NCI-H1694 treated with DMSO at 0.1 percent for 48 hours (cell line): ENCODE measurements at places on chromosomes 6 and 20.

GRCh38 chr6:164753517-164753916 is 555.9 kb downstream of the C6orf118 start:
- no peak for DNase-seq

GRCh38 chr20:57657535-57658446 is 37.6 kb upstream of the ZBP1 start:
- no peak for DNase-seq

- DNase-seq: no peak
Observed at GRCh38 chr6:152078001-152078400, 270.5 kb downstream of the ESR1 start.

GRCh38 chr20:20606050-20606449 is 106.4 kb downstream of the RALGAPA2 start:
- DNase-seq: no peak

DNA sequence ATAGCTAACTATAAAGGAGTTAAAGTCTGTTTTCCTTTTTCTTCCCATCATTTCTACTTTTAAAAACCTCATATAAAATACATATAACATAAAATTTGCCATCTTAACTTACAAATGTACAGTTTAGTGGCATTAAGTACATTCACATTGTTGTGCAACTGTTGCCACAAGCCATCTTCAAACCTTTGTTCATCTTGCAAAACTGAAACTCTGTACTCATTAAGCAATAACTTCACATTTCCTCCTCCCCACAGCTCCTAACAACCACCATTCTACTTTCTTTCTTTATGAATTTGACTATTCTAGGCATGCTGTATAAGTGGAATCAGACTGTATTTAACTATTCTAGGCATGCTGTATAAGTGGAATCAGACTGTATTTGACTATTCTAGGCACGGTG is 4.5 kb downstream of the CCDC170 start:
- DNase-seq: no peak

DNA sequence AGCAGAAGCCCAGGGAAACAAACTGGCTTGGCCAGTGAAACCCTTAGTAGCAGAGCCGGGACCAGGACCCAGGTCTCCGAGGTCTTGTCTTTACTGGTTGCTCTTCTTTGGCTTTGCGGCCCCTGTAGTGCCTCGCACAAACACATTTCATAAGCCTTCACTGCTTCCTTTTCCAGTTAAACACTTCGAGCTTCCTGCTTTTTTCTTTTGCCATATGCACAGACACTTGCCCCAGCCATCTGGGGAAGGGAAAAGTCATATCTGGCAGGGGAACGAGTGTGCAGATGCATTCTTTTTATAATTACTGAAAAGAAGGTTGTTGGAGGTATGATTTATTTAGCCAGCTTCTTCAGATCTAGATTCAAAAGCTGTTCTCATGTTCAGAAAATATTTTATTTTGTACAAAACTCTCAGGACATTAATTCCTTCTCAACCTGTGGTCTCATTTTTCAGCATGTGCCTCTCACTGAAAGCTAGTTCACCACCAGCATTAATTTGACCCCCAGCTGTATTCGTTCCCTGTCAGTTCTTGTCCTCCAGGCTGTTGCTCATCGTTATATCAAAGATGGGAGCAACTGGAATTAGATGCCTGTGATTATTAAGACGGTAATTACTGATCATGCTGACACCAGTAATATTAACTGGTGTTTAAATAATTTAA is 19.2 kb downstream of the KLHL32 start:
- DNase-seq: peak; percentile 30

DNA sequence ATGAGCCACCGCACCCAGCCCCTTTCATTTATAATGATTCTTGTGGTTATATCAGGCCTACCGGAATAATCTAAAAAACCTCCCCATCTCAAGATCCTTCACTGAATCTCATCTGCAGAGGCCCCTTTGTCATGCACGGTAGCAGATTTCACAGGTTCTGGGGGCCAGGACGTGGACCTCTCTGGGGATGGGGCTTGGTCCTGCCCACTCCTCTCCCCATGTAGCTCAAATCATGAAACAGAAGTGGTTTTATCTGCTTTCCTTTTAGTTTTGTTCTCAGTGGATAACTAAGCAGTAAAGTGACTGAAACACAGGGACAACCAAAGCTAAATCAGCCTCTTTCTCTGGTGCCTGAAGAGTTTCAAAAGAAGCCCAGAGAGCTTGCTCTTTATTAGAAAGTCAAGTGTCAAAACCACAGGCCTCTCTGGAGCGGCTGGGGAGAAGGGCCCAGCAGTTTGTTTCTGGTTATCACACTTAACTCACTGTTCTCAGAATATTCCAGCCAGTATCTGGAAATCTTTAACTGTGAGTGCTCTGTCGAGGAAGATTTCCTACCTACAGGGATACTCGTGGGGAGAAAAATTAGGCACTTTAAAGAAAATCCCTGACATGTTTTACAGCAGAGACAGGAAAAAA is 60.6 kb upstream of the FAM184A start:
- DNase-seq: no peak

GRCh38 chr6:149983145-149983544 is 19.4 kb downstream of the ULBP1 start:
- DNase-seq: no peak

DNA sequence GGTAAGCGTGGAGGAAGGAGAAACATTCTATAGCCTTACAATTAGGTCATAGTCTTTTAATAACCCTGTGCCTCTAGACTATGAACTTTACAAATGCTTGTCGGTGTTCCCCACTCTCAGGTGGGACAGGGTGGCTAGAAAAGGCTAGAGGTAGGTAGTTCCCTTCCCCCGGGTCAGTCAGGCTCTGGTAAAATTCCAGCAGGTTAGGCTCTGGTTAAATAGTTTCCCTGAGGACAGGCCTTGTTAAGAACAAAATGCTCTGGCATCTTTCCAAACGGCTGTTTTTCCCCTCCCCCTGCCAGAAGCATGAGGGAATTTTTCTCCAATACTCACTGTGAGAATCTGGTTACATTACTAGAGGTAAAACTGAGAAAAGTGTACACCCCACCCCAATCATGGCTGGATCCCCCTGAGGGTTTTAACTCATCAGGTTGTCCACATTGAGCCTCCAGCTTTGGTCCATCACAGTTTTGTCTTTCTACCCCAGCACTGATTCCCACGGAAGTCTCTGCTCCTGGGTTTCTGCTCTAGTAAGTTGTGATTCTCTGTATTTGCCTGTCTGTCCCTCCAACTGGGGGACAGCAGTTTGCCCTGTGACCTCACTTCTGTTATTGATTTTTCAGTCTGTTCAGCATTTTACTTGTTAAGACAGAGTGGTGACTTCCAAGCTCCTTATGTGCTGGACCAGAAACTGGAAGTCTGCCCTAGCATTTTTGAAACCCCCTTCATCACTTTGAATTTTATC is 84.7 kb upstream of the ADGRF1 start:
- DNase-seq: no peak

- no peak for DNase-seq
Observed at GRCh38 chr20:25015986-25016385, 23.4 kb upstream of the APMAP start.

DNA sequence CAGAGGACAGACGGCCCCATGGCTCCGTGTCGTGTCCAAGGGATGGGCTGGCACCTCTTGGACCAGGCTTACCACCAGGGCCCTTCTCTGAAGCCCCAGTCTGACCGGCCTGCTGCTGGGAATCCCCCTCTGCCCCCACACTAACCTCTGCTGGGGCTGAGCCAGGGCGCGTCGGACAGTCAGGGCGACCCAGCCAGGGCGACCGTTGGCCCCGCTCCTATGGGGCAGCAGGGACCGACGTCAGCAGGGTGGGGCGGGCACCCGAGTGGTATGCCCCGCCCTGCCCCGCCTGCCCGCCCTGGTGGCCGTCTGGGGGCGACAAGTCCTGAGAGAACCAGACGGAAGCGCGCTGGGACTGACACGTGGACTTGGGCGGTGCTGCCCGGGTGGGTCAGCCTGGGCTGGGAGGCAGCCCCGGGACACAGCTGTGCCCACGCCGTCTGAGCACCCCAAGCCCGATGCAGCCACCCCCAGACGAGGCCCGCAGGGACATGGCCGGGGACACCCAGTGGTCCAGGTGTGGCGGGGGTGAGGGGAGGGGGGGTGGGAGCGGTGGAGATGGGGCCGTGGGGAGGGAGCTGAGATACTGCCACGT is at the start of gene SLC17A9:
Gene SLC17A9 (plus strand): TSS at position 337 of the 595 bp plus-strand sequence. CDS start 122 bp downstream, at position 459.
- no peak for DNase-seq

- DNase-seq: no peak
Observed at GRCh38 chr6:154169193-154169847, 130.3 kb downstream of the OPRM1 start.

DNA sequence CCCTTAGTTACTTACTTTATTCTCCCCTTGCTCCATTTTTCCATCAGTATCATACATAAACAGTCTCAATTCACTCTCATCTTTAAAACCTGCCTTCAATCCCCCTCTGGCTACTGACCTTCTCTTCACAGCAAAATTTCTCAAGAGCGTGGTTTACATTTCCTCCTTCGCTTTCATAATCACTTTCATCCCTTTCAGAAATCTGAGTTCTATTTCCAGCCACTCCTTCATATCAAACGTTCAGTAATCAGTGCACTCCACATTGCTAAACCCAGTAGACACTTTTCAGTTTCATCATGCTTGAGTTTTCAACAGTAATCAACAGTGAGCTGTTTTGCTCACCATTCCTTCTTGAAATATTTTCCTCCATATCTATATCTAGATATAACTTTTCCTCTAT is 176.7 kb upstream of the HSF2 start:
- no peak for DNase-seq

GRCh38 chr6:5590187-5590586 is 328.9 kb downstream of the FARS2 start:
- DNase-seq: no peak

- DNase-seq: no peak
Observed at GRCh38 chr6:5086294-5086890, 1.3 kb downstream of the PPP1R3G start.

DNA sequence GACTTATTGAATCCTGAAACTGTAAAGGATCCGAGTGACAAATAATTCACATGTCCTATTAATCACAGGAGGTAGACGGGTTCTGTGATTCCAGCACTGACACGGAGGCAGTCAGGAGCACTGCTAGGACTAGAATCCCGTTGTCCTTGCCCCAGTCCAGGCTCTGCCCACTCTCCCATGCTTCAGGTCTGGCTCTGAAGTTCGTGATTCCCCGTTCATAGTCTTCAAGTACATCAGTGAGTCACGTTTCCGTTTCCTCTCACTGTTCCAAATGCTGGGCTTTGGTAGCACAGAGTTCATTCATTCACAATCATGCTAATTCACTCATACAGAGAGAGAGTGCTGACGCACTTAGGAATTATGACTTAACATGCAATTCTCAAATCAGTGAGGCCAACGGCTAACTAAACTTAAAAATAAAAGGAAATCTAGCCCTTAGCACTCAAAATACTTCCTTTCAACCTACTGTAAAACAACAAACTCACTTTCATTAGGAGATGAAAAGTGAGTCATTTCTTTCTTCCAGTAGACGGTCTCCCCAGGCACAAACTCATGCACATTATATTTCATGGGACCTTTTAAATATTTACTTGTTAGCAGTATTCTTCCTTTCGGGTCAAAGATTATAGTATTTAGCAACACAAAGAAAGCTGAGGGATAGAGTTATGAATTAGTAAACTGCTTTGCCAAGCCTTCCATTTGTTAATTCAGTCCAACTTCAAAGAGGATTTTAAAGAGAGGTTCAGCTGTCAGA is 94.0 kb upstream of the NHSL1 start:
- no peak for DNase-seq

- no peak for DNase-seq
Observed at GRCh38 chr6:74705451-74705850, 500.4 kb downstream of the COL12A1 start.

DNA sequence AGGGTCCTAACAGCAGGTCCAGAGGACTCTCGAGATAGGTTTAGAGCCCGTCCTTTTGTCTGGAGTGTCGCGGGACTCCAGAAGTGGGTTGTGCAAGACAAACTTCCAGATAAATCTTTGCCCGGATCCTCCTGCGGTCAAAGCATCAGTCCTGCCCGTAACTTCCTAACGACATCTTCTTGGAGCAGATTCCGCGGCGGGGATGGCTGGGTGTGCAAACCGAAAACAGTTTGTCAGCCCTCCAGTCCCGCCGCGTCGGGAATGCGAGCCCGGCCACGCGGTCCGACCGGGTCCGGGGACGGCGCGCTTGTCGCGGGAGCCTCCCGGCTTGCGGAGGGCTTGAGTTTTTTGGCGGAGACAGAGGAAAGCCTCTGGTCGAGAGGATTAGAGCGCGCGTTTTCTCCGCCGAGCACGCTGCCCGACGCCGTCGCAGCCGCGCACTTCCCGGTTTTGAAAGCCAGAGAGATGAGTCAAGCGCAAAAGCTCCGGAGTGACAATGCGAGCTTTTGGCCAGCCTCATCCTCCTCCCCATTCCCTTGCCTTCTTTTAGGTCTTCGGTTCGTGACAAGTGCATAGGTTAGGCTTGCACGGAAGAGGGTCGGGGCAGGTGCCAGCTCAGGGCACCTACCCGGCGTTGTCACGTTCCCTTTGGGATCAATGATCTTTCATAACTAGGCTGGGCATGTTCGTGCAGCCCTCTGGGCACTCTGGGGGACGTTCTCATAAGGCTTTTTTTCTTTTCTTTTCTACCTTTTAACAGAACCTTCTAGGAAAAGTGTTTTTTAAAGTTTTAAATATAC is 91.3 kb upstream of the PRDM1 start:
- DNase-seq: no peak

DNA sequence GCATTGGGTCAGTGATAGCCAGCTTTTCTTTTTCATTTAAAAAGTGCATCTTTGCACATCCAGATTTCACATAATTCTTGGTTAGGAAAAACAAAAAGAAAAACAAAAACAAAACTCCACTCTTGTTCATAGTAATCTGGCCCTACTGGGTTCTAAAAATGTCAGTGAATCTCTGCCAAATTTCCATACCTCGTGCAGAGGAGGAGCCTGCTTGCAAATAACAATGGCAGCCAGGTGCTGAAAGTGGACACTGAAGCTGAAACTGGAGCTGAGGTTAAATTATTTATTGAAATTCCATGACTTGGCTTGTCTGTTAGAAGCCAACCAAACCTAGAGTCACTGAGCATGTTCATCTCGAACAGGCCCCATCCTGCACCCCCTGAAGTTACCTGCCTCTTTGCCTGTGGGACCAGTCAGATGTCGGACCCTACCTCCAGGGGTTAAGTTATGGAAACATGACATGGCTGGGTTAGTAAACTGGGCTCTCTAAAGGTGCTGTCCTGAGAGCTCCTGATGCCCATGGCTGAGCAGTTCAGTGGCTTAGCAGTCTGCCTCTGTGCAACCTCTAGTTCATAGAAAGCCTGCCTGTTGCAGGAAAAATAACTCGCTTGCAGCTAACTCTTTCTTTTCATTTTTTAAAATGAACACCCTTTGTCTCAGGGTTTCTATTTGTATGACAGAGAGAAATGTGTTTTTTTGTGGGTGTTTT is 42.7 kb downstream of the CLIC5 start:
- DNase-seq: no peak

GRCh38 chr6:136334853-136335252 is 45.2 kb upstream of the BCLAF1 start:
- no peak for DNase-seq

DNA sequence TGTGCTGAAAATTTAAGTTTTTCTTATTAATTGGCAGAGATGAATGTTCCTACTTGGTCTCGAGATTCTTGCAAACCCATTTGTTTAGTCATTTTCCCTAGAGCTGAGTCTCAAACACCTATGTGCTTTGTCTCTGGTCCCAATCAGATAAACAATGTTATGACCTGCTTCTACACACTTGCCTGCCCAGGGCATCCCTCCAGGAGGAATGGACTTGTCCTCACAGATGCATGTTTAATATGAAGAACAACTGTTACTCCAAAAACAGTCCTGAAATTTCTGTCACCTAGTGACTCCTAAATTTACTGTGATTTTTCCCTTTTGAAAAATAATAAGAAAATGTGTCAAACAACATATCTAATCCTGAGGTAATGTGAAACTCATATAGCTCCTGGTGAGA is 43.7 kb downstream of the HDGFL1 start:
- DNase-seq: no peak
